ENCODE measurements at places on chromosomes 1 and 21.

GRCh38 chr1:22807340-22807739 is 96.7 kb downstream of the EPHB2 start:
- no peak for DNase-seq

DNA sequence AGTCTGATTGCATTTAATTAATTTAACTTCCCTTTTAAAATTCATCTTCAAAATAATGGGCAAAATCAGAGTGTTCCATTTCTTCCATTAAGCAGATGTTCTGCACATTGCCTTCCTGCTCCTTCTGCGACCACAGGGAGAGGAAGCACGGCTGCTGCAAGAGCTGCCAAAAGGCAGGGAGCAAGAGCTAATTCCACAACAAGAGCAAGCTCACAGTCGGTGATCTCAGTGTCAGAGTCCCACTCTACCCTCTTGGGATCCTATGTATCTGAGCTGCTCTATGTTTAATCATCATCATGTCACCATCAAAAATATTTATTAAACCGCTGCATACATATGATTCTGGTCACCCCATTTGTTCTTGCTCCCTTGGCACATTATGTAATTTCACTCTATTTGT is 255.3 kb upstream of the CAMK1G start:
- no peak for DNase-seq

- no peak for DNase-seq
Measured at GRCh38 chr1:230153641-230154296, 86.7 kb downstream of the GALNT2 start.

- DNase-seq = no peak
Measured at GRCh38 chr1:75258351-75258750, 124.2 kb downstream of the LHX8 start.

- DNase-seq = no peak
Measured at GRCh38 chr1:184965439-184965838, 8.9 kb downstream of the NIBAN1 start.

GRCh38 chr1:157532569-157532968 is 19.7 kb downstream of the FCRL5 start:
- DNase-seq = no peak

DNA sequence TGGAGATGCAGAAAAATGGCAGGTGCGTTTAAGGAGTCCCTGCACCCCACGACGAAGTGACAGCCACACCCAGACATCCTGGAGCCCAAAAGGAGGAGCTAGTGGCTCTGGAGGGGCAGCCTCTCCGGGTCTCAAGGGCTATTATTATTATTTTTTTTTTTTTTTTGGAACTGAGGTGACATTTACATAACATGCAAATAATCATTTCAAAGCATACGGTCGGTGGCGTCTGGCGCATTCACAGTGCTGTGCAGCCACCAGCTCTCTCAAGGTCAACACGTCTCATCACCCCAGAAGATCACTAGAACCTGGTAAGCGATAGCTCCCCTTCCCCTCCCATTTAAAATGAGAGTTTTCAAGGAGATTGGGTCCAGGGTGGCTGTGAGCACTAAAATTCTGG is 67.5 kb upstream of the PDE9A start:
- no peak for DNase-seq

- no peak for DNase-seq
Measured at GRCh38 chr1:53618500-53619366, 120.2 kb downstream of the GLIS1 start.

GRCh38 chr1:104671684-104672353 is 922.1 kb downstream of the AMY1C start:
- no peak for DNase-seq

GRCh38 chr1:201190005-201190404 is 619 bp upstream of the IGFN1 start:
- no peak for DNase-seq

GRCh38 chr1:14788080-14788479 is 189.6 kb downstream of the KAZN start:
- DNase-seq = no peak

GRCh38 chr1:180178511-180179161 is 24.0 kb downstream of the QSOX1 start:
- DNase-seq = peak; percentile 75

- no peak for DNase-seq
Measured at GRCh38 chr1:167587872-167588271, 34.3 kb upstream of the CREG1 start.

DNA sequence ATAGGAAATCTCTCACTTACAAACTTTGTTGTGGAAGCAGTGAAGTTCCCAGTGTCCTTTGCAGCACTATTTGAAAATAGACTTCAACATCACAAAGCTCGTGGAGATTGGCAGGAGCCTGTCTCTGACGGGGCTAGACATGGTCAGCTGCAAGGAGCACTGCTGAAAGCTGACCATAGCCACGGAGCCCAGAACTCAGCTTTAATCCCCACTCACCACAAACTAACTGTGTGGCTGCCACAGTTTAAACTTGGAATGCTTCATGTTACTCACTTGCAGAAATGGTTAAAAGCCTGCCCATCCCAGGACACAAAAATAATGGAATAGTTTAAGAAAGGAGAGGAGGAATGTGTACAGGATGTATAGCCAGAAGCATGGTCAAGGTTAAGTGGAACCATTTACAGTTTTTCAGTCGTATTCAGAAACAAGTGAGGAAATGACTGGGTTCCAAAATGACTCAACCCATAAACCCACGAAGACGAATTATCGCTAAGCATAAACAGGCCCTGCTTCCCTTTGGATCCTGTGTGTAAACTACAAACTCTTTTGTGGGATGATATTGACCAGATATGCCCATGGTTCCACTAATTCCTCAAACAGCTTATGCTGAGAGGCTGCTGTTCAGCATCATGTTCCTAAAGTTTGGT is 18.2 kb downstream of the DNALI1 start:
- DNase-seq = no peak

DNA sequence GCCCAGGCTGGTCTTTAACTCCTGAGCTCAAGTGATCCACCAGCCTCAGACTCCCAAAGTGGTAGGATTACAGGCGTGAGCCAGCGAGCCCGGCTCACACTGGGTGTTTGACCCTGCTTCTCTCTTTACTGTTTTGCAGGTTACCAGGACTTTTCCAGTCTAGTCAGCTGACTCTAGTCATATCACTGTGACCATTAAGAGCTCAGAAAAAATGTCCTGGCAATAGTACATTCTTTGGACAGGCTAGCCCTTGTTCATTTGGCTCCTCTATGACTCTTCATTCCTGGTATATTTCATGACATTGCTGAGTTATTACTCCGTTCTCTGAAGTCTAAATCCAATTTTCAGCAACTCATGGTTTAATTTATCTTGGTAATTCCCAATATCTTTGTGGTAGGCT is 8.0 kb upstream of the CA6 start:
- no peak for DNase-seq

- DNase-seq = no peak
Measured at GRCh38 chr21:17783003-17783402, 36.2 kb downstream of the C21orf91 start.

DNA sequence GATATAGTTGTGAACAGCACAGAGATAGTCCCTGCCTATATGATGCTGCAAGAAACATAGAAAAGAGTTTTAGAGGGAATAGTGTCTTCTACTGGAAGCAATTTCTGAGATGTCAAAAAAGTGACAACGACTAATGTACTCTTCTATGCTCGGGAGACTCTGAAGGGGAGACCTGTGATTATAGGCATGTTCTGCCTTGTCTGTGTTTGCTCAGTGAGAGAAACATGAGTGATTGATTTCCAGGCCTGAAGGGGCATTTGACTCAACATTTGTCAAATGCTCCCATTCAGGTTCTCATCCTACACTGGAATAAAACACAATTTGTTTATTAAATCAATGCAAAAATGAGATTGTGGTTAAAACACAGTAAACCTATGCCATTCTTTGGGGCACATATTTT is 131.8 kb downstream of the CTH start:
- no peak for DNase-seq

GRCh38 chr1:26555550-26555981 is 26.0 kb downstream of the RPS6KA1 start:
- no peak for DNase-seq

DNA sequence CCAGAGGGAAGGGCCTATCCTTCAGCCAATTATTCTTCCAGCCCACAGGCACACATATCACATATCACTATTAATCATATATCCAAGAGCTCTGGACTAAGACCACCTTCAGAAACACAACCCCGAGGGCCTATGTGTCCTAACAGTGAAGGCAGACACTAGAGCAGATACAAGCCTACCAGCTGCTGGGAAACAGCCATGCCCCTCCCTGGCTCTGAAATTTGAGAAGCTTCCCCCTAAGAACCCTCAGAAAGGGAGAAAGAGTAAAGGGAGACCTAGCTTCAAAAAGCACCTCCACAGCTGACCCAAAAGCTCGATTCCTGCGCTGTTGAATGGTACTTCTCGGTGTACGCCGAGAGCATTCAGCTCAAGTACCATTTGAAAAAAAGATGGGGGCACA is 17.4 kb downstream of the CNN3 start:
- no peak for DNase-seq

DNA sequence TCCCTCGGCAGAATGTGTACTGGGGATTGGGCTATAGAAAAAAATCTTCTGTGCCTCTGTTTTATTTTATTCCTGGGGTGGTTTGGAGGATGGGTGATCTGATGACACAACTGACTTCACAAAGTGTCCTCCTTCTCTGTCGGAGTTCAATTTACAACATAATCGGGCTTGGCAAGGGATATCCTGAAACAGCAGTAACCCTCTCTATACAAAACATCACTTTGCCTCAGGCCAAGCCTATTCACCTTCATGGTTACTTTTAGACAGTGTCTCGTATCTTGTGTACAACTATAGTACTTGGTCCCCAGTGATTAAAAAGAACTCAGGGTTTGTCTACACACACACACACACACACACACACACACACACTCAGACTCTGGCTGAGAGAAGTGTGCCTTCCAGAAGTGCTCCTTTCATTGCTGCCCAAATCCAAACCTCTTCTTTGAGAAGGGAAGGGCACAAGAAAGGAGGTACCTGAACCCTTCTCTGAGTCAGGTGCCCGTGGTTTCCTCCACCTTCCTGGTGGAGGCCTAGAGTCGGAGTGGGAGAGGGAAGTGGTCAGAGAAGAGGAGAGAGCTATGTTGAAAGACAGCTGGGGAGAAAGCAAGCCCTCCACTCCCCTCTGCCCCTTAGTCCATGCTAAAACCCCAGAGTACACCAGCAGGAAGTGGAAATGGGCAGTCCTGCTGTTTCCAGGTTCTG is 62.4 kb upstream of the POU2F1 start:
- DNase-seq = no peak

- DNase-seq = no peak
Measured at GRCh38 chr1:67436511-67437055, 6.4 kb upstream of the SERBP1 start.

- DNase-seq = no peak
Measured at GRCh38 chr1:106998431-106999002, 58.0 kb upstream of the PRMT6 start.

DNA sequence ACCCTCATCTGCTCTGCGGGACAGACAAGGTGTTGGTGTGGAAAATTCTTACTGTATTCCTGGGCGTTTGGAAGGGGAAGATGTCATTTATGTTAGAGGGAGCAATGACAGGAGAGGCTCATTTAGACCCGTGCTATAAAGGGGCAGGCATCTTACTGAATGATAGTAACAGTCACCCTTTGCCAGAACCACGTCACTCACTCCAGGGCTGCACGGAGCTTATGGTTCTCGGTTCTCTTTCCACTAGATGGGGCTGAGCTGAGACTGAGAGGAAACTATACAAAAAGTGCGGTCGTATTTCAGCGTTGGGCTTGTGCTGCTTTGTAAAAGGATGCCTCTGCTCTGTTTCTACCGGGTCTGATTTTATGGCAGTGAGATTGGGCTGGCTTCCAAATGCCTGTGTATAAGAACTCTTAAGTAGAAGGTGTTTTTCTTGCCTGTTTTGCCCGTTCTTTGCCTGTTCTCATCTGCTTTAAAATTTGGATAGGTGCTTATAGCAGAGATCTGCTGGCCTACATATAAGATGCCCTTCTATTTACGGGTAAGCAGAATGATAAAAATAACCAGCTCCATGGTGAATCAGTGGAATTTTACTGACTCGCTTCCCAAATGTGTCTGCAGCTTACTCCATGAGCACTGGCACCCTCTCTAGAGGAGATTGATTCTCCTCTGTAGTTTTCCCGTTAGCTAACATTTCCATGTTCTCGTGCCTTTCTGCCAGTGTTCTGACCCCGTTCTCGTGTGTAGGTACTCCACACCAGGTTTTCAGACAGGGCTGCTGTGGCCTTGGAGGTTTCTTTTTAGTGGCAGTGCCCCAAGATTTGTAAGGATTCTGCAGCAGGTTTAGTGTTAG is 55.9 kb downstream of the MRPS6 start:
- peak; percentile 70 for DNase-seq

DNA sequence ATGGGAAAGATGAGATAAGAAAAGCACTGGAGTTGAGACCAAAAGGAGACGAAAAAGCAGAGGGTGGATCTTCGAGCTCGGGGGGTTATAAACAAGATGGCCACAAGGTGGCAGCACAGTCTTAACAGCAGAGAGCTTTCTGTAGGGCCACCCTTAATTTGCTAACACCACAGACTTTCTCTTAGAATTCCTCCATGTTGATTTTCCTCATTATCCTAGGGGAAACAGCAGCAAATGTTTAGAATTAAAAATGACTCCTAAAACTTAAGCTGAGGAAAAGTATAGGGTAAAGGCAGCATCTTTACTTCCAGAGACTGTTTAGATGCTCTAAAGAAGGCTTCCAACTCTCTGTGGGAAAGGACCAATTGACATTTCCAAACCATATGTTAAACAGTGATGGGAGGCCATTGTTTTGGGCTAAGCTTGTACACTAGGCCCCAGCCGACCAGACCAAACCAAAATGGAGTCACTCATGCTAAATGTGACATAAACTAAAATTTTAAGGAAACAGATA is 2.5 kb upstream of the APOBEC4 start:
- peak; percentile 87 for DNase-seq
